ENCODE measurements at places on chromosomes 3 and 15.

DNA sequence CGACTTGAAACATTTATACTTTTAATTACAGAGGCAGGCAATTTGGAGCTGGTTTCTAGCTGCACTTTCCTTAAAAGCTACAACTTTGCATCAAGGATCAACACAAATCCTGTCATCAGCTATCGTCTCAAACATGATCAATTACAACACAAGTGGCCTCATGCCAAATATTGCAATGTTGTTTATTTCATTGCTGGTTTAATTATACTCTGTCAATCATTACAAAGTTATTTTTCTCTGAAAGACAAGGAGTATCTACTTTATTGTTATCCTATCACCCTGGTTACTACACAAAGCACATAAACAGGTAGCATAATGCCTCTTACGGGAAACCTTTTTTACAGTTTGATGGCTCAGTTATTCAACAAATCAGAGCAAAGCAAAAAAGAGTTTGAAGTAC is 58.0 kb upstream of the FOXB1 start:
- H3K36me3 ChIP-seq: no peaks in the 10 kb centered on the region
- no peak overlapping the region for H3K4me3 ChIP-seq
- no peak overlapping the region for H3K27ac ChIP-seq
- peaks cover 3% of the 10 kb centered on the region for H3K4me1 ChIP-seq

DNA sequence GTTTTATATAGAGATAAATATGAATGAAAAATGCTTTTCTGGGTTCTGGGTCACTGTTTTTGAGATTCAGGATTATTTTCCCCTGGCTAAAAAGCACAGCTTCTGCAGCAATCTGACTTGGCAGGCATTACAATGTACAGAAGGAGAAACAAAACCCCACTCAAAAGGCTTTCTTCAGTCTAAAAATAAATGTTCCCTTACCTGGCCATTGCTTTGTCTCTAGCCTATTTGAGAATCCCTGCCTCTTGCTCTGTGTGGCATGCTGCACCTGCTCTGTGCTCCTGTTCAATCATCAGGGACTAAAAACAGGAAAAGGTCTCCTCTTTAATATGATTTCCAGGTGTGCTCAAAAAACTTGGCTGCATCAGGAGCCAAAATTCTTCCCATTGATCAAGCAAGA is 187.4 kb upstream of the STAC start:
- H3K27ac ChIP-seq: no peak overlapping the region
- no peaks in the 10 kb centered on the region for H3K4me1 ChIP-seq
- H3K27me3 ChIP-seq: no peaks in the 10 kb centered on the region
- no peak overlapping the region for H3K4me3 ChIP-seq

- no peak overlapping the region for H3K4me3 ChIP-seq
- no peak for DNase-seq
- H3K27ac ChIP-seq: no peak overlapping the region
- no peaks in the 10 kb centered on the region for H3K27me3 ChIP-seq
- H3K4me1 ChIP-seq: no peaks in the 10 kb centered on the region
Observed at GRCh38 chr3:57992452-57993213, 15.6 kb upstream of the FLNB start.

- H3K36me3 ChIP-seq: peaks cover 33% of the 10 kb centered on the region
- no peak overlapping the region for H3K27ac ChIP-seq
- no peak overlapping the region for H3K4me3 ChIP-seq
- H3K4me1 ChIP-seq: peaks cover 8% of the 10 kb centered on the region
- DNase-seq: no peak
Observed at GRCh38 chr15:77033417-77033728, 37.5 kb downstream of the TSPAN3 start.

- no peak overlapping the region for H3K4me3 ChIP-seq
- H3K27me3 ChIP-seq: no peaks in the 10 kb centered on the region
- H3K27ac ChIP-seq: no peak overlapping the region
- no peaks in the 10 kb centered on the region for H3K4me1 ChIP-seq
- no peak for DNase-seq
Observed at GRCh38 chr3:35448681-35449080, 190.6 kb upstream of the ARPP21 start.

DNA sequence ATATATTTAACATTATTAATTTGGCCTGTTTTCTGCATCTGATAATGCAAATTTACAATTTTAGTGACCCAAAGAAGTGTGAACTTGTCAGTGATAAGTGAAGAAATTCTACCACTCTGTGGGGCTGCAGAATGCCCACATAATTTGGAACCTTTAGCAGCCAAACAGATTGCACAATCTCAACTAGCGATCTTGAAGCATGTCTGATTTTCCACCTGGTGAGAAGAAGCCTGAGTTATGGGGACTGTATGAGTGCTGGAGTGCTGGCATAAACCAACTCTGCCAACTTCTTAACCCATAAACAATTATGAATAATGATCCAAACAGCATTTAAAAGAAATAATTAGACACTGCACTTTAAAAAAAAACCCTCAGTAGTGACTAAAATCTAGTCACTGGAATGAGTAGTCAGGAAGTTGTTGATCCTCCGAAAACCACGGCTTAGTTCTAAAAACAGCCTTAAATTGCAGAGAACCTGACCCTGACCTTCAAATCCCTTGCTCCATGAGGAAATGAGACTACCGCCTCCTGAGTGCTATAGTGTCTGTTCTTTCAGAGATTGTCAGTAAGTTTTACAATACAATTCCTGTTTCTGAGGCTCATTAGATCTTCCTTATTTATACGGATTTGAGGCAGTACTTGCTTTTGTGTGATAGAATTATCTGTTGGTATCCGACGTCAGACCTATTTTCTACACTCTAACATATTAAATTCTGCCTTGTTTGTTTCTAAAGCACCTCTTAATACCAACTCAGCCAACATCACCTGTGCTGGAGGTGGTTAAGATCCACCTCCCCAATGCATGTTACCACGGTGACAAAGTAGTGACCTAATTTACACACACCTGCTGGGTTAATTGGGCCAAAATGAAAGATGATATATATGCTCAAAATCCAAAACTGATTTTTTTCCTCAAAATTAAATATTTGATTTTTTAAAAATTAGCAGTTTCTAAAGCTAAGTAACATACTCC is 267.7 kb downstream of the ZBTB20 start:
- H3K4me1 ChIP-seq: peaks cover 17% of the 10 kb centered on the region
- peaks cover 3% of the 10 kb centered on the region for H3K36me3 ChIP-seq
- no peaks in the 10 kb centered on the region for H3K27me3 ChIP-seq
- no peak overlapping the region for H3K27ac ChIP-seq

- no peaks in the 10 kb centered on the region for H3K36me3 ChIP-seq
- no peak overlapping the region for H3K27ac ChIP-seq
- no peak overlapping the region for H3K4me3 ChIP-seq
- H3K4me1 ChIP-seq: no peaks in the 10 kb centered on the region
Observed at GRCh38 chr3:169218314-169218983, 445.1 kb downstream of the MECOM start.

GRCh38 chr3:33441225-33441976 is 1.2 kb upstream of the UBP1 start:
- no peak for DNase-seq
- peaks cover 19% of the 10 kb centered on the region for H3K36me3 ChIP-seq
- peak overlapping the region; percentile 100 for H3K27ac ChIP-seq
- peak overlapping the region; percentile 100 for H3K4me3 ChIP-seq

GRCh38 chr15:48337607-48338006 is 6.4 kb downstream of the DUT start:
- peaks cover 31% of the 10 kb centered on the region for H3K4me1 ChIP-seq
- DNase-seq: no peak
- no peak overlapping the region for H3K27ac ChIP-seq
- H3K4me3 ChIP-seq: no peak overlapping the region
- H3K36me3 ChIP-seq: peaks cover 52% of the 10 kb centered on the region
- H3K27me3 ChIP-seq: no peaks in the 10 kb centered on the region

GRCh38 chr15:87711026-87711425 is 545.5 kb downstream of the NTRK3 start:
- no peaks in the 10 kb centered on the region for H3K27me3 ChIP-seq
- H3K4me1 ChIP-seq: no peaks in the 10 kb centered on the region
- DNase-seq: no peak

GRCh38 chr3:184630861-184631471 is 69.4 kb downstream of the EPHB3 start:
- no peak for DNase-seq
- no peaks in the 10 kb centered on the region for H3K27me3 ChIP-seq
- no peak overlapping the region for H3K27ac ChIP-seq
- H3K4me1 ChIP-seq: peaks cover 2% of the 10 kb centered on the region
- no peak overlapping the region for H3K4me3 ChIP-seq

DNA sequence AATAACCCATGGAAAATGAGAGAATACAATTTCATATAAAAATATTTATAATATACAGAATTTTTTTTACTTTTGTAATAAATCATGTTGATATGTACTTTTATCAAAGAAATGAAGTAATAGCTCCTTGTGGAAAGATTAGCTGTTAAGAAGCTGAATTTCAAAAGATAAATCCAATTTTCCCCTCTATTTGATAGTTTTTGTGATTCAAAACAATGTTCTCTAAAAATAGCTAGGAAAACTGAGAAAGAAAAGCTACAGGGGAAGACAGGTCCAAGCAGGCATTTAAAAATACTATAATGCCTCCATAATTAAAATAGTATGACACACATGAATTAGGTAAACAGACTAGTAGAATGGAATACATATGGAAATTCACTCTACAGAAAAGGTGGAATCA is 44.9 kb downstream of the SCAPER start:
- peaks cover 27% of the 10 kb centered on the region for H3K4me1 ChIP-seq
- H3K36me3 ChIP-seq: peaks cover 27% of the 10 kb centered on the region
- no peak for DNase-seq
- no peak overlapping the region for H3K4me3 ChIP-seq
- H3K27me3 ChIP-seq: no peaks in the 10 kb centered on the region
- H3K27ac ChIP-seq: no peak overlapping the region

GRCh38 chr3:128946411-128946810 is 47.5 kb downstream of the CFAP92 start:
- H3K4me1 ChIP-seq: no peaks in the 10 kb centered on the region
- no peaks in the 10 kb centered on the region for H3K36me3 ChIP-seq
- H3K4me3 ChIP-seq: no peak overlapping the region
- no peak overlapping the region for H3K27ac ChIP-seq

DNA sequence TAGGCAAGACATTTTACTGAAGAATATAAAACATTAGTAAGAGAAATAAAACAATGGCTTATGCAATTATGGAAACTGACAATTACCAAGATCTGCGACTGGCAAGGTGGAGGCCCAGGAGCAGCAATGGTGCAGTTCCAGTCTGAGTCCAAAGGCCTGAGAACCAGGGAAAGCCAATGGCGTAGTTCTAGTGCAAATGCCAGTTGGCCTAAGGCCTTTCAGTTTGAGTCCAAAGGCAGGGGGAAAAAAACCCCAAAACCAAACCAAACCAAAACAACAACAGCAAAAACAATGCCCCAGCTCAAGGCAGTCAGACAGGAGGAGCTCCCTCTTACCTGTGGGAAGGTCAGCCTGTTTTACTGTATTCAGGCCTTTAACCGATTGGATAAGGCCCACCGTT is 72.6 kb downstream of the ST6GAL1 start:
- DNase-seq: no peak
- H3K27me3 ChIP-seq: no peaks in the 10 kb centered on the region
- peaks cover 60% of the 10 kb centered on the region for H3K36me3 ChIP-seq
- H3K27ac ChIP-seq: no peak overlapping the region
- H3K4me3 ChIP-seq: no peak overlapping the region
- H3K4me1 ChIP-seq: peaks cover 65% of the 10 kb centered on the region

- H3K36me3 ChIP-seq: no peaks in the 10 kb centered on the region
- no peaks in the 10 kb centered on the region for H3K4me1 ChIP-seq
- DNase-seq: no peak
- H3K4me3 ChIP-seq: no peak overlapping the region
- H3K27me3 ChIP-seq: peaks cover 18% of the 10 kb centered on the region
Observed at GRCh38 chr3:132211896-132212295, 105.3 kb upstream of the ACP3 start.

- peaks cover 4% of the 10 kb centered on the region for H3K36me3 ChIP-seq
- DNase-seq: no peak
- no peak overlapping the region for H3K27ac ChIP-seq
- H3K4me1 ChIP-seq: peaks cover 8% of the 10 kb centered on the region
Observed at GRCh38 chr15:69480932-69481331, 28.3 kb downstream of the RPLP1 start.

DNA sequence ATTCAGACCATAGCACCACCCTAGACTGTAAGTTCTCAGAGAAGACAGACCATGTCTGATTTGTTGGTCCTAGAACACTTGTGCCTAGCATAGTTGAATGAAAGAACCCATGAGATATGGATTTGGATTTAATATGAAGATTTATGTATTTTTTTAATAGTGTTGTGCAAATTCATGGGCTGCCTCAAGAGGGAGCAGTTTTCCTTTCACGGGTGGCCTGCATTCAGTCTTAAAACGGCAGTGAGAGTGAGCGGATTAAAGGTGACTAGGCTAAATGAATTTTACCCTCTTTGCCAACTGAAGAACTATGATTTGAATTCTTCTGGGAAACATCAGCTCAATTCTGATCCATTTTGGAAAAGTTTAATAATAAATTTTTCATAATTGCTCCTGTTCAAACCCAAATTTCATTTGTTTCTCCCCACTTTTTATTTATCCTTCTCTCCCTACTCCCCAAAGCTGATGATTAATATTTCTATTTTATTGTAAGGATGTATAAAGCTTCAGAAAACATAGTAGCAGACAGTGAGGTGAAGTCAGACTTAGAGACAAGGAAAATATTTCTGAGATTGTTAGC is 67.3 kb downstream of the MORC1 start:
- no peak overlapping the region for H3K27ac ChIP-seq
- H3K4me1 ChIP-seq: no peaks in the 10 kb centered on the region

DNA sequence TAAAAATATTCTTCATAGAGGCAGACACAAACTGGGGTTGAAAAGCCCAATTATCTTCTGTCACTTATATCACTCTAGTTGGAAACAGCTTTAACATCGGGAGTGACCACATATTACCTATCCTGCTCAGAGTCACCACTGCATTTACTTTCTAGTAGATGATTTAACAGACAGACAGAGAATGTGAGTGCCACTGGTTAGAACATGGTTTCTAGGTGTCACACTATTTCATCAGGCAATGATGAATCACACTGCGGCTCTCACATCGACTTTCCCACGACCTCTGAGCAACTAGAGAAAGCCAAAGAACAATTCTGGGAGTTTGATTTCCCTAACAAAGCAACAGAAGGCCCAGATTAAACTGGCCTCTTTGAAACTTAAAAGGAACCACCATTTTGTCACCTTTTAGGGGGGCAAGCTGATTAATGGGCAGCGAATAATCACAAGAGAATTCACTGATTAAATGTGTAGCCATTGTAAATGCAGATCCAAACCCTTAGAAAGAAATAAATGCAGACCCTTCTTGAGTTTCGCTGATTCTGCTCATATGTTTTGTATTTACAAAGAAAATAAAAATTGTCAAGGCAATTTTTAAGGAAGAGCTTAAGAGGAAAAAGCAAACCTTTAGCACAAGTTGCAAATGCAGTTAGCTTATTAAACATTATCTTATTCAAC is 112.6 kb upstream of the KBTBD8 start:
- H3K27ac ChIP-seq: no peak overlapping the region
- no peaks in the 10 kb centered on the region for H3K36me3 ChIP-seq
- H3K4me3 ChIP-seq: no peak overlapping the region
- H3K4me1 ChIP-seq: no peaks in the 10 kb centered on the region
- no peak for DNase-seq

GRCh38 chr15:85000937-85001336 is 19.3 kb downstream of the PDE8A start:
- H3K36me3 ChIP-seq: peaks cover 11% of the 10 kb centered on the region
- no peaks in the 10 kb centered on the region for H3K27me3 ChIP-seq
- peaks cover 34% of the 10 kb centered on the region for H3K4me1 ChIP-seq
- no peak overlapping the region for H3K27ac ChIP-seq

GRCh38 chr3:104632947-104633346 is 733.8 kb upstream of the ALCAM start:
- no peak overlapping the region for H3K27ac ChIP-seq
- no peaks in the 10 kb centered on the region for H3K36me3 ChIP-seq
- no peak for DNase-seq
- H3K4me3 ChIP-seq: no peak overlapping the region
- H3K27me3 ChIP-seq: peaks cover 3% of the 10 kb centered on the region

Measured in activated naive CD8-positive, alpha-beta T cell treated with anti-CD3 and anti-CD28 coated beads for 36 hours (primary cell).